ENCODE measurements at places on chromosomes 12 and 14.

GRCh38 chr12:115387467-115387901, 703.5 kb upstream of the TBX3 start:
- no peak for DNase-seq

GRCh38 chr12:9276990-9277389, 68.8 kb upstream of the PZP start:
- DNase-seq: no peak

- DNase-seq: no peak
These were observed 13.1 kb downstream of the MYBPC1 start for GRCh38 chr12:101607894-101608293.

GRCh38 chr12:77070800-77071449, 5.6 kb upstream of the E2F7 start:
- DNase-seq: no peak

- DNase-seq: no peak
These were observed 1.1 kb downstream of the ARHGAP5 start for GRCh38 chr14:32078023-32078857.

DNA sequence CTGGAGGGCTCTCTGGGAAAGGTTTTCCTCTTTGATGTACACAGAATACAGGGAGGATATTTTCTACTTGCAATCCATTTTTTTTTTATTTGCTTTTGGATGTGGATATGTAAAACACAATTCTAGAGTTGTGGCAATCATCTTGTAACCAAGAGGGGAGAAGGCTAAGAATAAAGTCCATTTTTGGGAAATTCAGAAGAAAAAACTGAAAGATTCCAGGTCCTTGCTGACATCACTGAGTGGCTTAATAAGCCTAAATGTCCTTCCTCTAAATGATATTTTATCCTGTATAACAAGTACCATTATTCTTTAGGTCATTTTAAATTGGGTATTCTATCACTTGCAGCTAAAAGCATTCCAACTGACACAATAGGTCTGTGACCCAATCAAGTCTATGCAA, 64.0 kb downstream of the PPP1R12A start:
- DNase-seq: no peak

- no peak for DNase-seq
These were observed 15.6 kb upstream of the RNU6-7 start for GRCh38 chr14:32186248-32186647.

- peak; percentile 79 for DNase-seq
These were observed 449.3 kb downstream of the FOXG1 start for GRCh38 chr14:29215853-29216252.

DNA sequence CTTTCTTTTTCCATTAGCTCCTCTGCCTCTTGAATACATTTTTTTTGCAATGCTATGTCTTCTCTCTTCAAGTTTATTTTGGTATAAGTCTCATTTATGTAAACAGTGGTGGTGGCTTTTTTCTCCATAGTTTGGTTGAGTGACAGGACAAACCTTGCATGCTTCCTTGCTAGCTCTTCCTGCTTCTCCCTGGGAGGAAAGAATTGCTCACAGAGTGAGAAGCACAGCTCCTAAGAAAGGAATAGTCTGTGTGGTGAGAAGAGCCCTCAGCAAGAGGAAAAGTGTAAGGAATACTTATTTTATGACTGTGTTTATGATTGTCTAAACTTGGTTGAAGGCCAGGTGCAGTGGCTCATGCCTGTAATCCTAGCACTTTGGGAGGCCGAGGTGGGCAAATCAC, 11.5 kb downstream of the CCDC175 start:
- no peak for DNase-seq

GRCh38 chr12:125949471-125949870, 884.2 kb downstream of the AACS start:
- no peak for DNase-seq

GRCh38 chr14:91934554-91935285, 12.8 kb downstream of the FBLN5 start:
- no peak for DNase-seq

- no peak for DNase-seq
These were observed 66.8 kb upstream of the GPR68 start for GRCh38 chr14:91311284-91311662.

DNA sequence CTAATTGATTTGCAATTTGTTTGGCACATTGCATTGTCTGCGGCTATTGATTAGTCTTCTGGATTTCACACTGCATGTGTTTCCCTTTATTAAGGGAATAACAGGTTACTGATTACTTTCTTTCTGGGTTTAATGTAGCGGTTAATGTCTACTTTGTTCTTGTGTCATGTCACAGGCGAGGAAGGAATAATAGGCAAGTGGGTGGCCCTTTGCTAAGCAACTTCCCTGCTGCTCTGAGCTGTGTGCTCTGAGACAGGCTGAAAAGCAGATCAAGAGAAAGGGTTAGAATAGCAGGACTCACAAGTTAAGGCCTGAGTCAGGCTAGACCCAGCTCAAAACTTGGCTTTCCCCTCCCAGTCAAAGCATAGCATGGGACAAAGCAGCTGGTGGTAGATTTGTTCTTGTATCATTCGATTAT, 77.2 kb downstream of the NKX2-1 start:
- DNase-seq: no peak

- no peak for DNase-seq
These were observed 22.9 kb downstream of the DYRK4 start for GRCh38 chr12:4584896-4585295.

DNA sequence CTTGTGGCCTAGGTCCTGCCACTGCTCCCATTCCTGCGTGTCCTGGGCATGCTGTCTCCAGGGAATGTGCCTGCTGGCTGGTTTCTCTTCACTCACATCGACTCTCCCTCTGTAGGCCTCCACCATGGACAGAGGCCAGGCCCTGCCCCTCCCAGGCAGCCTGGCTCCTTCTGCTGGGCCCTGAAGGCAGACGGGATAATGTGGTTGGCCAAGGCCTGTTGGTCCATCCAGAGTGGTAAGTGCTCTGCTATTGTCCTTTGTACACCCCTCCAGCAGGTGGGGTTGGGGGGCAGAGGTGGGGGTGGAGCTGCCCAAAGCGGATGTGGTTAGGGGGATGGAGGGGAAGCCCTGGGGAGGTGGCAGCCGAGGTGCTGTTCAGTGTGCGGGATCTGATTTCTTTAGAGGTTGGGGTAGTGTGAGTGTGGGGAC, 9.5 kb upstream of the NR4A1 start:
- no peak for DNase-seq
